CD4-positive, alpha-beta T cell (primary cell): ENCODE measurements at places on chromosomes 5 and 9.

DNA sequence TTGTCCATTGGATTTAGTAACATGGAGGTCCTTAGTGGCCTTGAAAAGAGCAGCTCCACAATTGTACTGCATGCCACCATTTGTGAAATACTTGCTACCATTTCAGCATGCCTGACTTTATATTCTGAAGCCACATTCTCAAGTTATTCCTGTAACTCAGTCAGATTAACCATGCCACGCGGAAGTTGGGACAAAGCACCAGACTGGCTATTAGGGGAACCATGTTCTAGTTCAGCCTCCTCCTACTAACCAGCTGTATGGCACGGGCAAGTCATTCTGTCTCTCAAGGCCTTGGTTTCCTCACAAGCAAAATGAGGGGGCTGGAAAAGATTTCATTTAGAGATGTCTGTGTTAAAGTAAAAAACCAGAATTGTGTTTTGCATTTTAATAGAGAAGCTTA is 418.0 kb downstream of the PLK2 start:
- no peak for DNase-seq

- DNase-seq, result no peak
Observed at GRCh38 chr9:133400292-133400691, 17.5 kb downstream of the REXO4 start.

GRCh38 chr9:89625721-89626687 is 21.2 kb downstream of the GADD45G start:
- DNase-seq, result no peak

GRCh38 chr9:72315089-72315509 is 49.9 kb downstream of the ZFAND5 start:
- no peak for DNase-seq

DNA sequence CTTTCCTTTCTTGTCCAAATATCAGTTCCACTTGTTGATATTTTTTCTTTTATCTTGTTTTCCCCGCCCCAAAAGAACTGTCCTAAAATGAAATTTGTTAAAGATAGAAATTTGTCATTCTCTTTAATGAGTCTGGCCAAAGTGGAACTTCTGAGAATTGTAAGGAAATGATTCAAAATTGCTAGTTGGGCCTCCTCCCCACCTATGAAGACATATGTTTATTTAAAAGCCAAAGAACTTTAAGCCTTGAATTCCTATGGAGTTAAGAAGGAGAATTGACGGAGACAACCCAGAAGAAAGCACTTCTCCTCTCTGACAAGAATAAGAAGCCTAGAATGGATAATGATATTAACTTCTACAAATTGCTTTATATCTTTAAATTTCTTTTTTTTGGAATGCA is 59.1 kb upstream of the ALDH1A1 start:
- DNase-seq, result no peak

- no peak for DNase-seq
Observed at GRCh38 chr9:124218987-124219461, 38.7 kb upstream of the NEK6 start.
